ENCODE measurements at places on chromosomes 5 and 9. TPM values are rescaled to one million over a fixed set of nuclear protein-coding genes. Genes with fewer than 3 reads are reported as not detected.

DNA sequence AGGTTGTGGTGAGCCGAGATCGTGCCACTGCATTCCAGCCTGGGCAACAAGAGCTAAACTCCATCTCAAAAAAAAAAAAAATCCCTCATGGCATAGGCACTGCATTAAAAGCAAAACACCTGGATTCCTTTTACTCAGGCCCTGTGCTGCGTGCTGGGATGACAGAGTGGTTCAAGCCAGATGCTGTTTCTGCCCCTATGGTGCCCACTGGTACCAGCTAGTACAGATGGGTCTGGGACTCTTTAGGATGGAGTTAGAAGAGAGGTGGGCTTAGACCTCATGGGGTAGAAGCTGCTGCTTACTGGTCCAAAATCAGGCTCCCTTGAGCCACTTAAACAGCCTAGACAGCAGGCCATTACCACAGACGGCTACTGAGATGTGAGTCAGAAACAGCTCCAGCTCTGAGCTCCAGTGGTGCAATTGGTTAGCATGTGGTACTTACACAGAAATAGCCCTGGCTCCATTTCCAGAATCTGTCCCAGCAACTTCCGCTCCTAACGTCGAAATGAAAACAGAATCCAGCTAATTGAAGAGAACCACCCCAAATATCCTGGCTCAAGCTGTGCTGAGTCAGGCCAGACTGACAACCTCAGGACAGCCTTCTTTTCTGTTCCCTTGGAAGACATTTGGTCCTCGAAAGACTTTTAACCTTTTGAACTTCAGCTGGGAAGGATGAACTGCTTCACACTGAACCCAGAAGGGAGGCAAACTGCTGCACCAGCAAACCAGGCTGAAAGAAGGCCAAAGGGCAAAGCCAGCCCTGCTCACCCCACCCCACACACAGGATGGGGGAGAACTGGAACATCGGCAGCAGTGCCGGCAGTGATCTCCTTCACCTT lies 15.5 kb downstream of the C5orf15 start:
- peaks cover 18% of the 10 kb centered on the region for H3K36me3 ChIP-seq
- H3K4me1 ChIP-seq = peaks cover 6% of the 10 kb centered on the region
- H3K27ac ChIP-seq = peak overlapping the region; percentile 18
- no peak for DNase-seq
- no peaks in the 10 kb centered on the region for H3K27me3 ChIP-seq
- no peak overlapping the region for H3K4me3 ChIP-seq

GRCh38 chr5:4630031-4630430 lies 510.1 kb upstream of the ADAMTS16 start:
- no peaks in the 10 kb centered on the region for H3K36me3 ChIP-seq
- H3K27me3 ChIP-seq = no peaks in the 10 kb centered on the region
- no peaks in the 10 kb centered on the region for H3K4me1 ChIP-seq
- H3K27ac ChIP-seq = no peak overlapping the region
- DNase-seq = no peak

Gene SNCB
- total RNA-seq = not detected

Gene EIF4EBP3
- 38.1 TPM for total RNA-seq

- no peak overlapping the region for H3K27ac ChIP-seq
- H3K4me3 ChIP-seq = no peak overlapping the region
- no peaks in the 10 kb centered on the region for H3K27me3 ChIP-seq
- H3K4me1 ChIP-seq = no peaks in the 10 kb centered on the region
- no peak for DNase-seq
These were observed 48.6 kb downstream of the FOXI1 start for GRCh38 chr5:170154297-170154696.

- no peak overlapping the region for H3K4me3 ChIP-seq
- no peak for DNase-seq
- H3K27ac ChIP-seq = no peak overlapping the region
- H3K36me3 ChIP-seq = no peaks in the 10 kb centered on the region
- H3K27me3 ChIP-seq = no peaks in the 10 kb centered on the region
- H3K4me1 ChIP-seq = no peaks in the 10 kb centered on the region
These were observed 143.8 kb downstream of the PRKACG start for GRCh38 chr9:68870086-68870485.

Gene LCP2
- 25.5 TPM for total RNA-seq

GRCh38 chr5:41893074-41893851 lies 10.9 kb upstream of the RIMOC1 start:
- H3K4me1 ChIP-seq = no peaks in the 10 kb centered on the region
- H3K27me3 ChIP-seq = no peaks in the 10 kb centered on the region
- H3K36me3 ChIP-seq = no peaks in the 10 kb centered on the region
- DNase-seq = no peak
